ENCODE measurements at places on chromosomes 1 and 21. TPM values are rescaled to one million over a fixed set of nuclear protein-coding genes. Genes with fewer than 3 reads are reported as not detected.

GRCh38 chr21:28252928-28253327 is 739.7 kb downstream of the LTN1 start:
- DNase-seq = no peak

GRCh38 chr1:224711876-224712275 is 95.8 kb downstream of the CNIH3 start:
- no peak for DNase-seq

DNA sequence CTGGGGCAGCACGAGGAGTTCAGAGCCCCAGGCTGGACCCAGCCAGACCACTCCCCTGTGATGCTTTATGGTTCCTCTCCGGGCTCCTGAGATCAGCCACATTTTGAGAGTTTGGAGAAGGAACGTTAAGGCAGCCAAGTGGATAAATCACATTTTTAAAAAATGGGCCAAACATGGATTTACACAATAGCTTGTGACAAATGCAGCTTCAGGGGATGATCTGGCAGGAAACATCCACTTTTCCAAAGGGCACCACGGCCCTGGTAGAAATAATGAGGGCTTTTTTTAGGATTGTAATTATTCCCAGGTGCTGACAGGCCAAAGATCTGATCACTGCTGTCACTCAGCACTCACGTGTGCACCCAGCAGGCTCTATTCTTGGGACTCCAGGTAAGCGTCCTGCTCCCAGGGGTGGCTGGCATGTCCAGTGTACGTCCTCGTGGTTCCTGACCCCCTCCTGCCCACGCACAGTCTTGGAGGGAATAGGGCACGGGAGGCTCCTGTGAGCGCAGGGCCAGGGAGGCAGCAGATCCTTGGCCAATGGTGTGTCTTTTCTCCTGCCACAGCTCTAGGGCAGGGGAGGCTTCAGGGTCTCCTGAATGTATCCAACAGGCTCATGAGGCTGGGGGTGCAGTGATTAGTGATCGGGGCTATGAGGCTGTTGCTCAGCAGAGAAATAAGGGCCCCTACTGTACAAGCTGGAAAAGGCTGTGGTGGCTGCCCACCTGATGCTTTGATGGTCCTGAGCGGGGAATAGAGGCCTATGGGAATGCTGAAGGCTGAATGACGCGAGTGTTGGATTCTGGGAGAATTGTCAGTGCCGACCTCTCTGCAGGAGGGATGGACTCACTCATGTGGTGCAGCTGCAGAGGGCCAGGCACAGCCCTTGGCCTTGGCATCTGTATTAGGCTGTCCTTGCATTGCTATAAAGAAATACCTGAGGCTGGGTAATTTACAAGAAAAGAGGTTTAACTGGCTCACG is 415.7 kb downstream of the PTPRU start:
- no peak for DNase-seq

- no peak for DNase-seq
Measured at GRCh38 chr1:116476321-116476720, 94.5 kb downstream of the CD58 start.

DNA sequence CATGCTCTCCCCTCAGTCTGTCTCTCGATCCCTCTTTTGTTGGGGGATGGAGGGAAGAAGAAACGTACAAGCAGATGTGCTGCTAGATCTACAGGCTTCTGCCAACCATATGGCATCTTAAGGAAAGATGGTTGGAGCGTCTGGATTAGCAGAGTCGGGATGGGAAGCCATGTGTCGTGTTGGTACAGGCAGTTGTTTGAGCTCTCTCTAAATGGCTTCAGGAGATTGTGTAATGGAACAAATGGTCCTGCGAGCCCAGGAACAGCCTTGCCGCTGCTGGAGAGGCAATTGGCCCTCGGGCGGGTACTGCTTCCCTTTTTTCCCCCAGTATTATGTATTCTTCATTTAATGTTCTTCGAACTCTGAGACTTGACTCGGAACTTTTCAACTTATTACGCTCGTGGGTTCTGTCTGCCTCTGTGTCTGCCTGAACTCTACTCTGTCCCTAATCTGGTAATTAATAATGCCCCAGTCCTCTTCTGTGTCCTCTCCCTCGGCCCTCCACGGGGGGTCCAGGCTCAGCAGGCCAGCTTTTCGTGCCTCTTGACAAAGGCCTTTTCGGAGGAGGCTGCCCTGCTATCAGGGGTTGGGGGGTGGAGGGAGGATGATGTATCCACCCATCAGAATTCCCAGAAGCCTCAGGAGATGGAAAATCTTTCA is 215.3 kb downstream of the SDCCAG8 start:
- DNase-seq = no peak

DNA sequence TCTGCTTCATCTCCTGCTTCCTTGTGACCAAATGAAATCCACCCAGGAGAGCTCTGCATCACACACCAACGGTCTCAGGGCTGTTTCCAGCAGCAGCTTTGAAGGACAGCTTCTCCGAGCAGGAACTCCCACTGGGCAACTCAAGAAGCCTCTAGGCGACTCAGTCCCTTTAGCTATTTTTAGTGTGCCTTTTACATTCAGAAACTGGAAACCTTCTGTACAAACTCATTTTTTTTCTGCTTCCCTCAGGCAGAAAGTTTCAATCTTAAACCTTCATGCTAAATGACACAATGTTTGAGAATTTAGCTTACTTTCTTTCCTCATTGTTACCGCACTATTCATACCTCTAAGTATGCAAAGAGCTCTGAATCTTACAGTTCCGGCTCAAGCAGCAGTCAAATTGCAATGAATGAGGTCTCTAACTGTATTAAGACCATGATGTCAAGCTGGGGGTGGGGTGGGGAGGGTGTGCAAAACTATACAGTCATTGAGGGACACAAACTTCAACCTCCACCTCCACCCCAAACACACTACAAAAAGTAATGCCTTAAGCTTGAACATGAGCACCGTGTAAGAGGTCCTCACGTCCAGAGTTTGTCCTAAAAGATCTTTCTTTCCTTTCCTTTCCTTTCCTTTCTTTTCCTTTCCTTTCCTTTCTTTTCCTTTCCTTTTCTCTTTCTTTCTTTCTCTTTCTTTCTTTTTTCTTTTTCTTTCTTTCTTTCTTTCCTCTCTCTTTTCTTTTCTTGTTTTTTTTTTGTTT is 16.4 kb upstream of the TARBP1 start:
- no peak for DNase-seq

DNA sequence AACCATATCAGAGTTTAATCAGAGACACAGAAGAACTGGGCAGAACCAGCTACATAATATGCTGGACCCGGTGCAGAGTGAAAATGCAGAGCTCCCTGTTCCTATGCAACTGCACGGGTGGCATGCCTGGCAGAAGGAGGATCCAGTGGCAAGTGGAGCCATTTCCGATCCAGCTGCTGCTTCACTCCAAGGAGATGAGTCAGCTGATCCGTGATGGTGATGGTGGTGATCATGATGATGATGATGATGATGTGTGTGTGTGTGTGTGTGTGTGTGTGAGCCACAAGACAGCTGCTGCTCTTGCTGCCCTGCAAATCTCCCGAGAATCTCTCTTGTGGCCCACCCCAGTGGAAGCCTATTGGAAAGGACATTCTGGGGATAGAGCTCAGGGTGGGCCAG is 133.0 kb downstream of the URB2 start:
- no peak for DNase-seq

DNA sequence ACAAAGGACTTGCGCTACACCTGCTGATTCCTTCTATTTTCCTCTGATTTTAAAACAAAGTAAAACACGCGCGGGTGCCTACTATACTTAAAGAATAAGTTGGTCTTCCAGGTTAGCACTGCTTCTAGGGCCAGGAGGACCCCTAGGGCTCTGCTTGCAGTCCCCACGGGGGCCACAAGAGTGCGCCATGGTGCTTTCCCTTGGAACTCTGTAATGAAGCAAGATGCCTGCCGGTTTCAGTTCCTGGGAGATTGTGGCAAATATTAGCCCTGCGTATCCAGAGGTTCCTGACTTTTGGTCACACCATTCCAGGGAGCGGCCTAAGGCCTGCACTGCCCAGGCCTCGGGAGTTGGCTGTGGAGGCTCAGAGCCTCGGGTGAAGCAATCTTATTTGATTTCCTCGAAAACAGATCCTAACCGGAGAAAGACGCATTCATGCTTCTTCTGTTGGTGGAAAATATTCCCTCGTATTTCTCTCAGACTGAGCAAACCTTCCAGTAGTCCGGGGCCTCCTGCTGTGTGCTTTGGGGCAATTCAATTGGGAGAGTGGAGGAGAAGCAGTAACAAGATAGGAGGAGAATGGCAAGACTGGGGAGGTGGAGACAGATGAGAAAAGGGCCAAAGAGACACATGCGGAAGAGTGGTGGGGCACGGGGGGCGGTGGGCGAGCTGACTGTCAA is 25.3 kb downstream of the ADAM30 start:
- DNase-seq = peak; percentile 87

GRCh38 chr1:85060038-85060437 is 11.7 kb upstream of the MCOLN3 start:
- no peak for DNase-seq

DNA sequence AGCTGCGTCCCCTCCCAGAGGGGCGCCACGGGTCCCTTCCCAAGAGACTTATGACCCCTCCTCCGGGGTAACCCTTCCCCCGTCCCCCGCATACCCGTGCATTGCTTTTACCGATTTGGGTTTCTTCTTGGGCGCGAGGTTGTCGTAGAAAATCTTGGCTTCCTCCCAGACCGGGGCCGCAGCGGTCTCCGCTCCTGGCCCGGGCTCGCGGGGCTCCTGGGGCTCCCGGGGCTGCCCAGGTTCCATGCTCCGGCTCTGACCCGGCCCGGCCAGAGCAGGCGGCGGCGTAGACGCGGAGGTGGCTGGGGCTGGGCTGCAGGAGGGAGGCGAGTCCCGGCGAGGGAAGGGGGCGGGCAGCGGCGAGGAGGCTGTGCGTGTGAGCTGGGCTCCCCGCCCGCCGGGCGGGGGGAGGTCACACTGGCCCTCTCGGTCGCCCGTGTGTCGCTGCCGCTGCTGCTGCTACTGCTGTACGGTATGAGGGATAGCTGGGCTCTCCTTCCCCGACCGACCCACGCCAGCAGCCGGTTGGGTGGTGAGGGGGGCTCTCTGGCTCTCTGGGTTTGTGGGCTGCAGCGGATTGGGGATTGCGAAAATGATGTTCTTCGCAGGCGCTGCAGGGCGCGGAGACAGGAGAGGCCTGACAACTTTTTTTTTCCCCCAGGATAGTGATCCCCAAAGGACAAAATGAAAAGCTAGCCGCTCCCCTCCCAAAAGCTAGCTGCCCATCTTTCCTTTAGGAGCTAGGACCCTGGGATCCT is at the start of gene NT5C1A:
NT5C1A (minus strand) TSS at position 315 of the 758 bp plus-strand sequence; CDS start at position 246, 69 bp downstream.
- peak; percentile 57 for DNase-seq

DNA sequence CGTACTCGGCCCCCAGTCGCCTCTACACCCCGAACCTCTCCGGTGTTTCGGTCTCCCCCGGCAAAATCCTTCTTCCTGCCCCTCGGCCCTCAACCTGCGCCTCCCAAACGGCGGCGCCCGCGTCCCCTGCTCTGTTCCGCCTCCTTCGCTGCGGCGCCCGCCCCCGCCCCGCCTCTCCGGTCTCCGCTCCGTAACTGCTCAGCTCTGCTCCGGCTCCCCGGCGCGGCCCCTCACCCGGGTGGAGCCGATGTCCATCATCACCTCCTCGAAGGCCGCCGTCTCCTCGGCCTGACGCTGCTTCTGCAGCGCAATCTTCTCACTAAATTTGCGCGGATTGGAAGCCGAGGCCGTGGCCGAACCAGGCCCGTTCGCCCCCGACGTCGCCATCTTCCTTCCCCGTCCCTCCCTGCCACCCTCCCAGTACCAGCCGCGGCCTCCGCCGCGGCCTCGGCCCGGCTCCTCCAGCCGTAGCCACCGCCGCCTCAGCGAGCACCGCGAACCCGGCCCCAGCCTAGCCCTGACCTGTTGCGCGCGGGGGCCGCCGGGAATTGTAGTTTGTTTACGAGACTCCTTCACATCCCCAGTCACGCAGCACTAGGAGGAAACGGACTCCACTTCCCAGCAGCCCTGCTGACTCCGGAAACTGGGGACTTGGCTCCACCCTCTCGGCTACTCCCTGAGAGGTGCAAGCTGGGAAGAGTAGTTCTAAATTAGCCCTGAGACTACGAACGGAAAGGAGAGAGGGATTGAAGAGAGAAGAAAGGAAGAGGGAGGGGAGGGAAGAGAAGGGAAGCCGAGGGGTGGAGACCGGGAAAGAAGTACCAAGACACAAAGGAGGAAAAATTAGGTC is at the start of gene CRTC2:
CRTC2 (minus strand) TSS at position 502 of the 850 bp plus-strand sequence; CDS start at position 387, 115 bp downstream.
- peak; percentile 94 for DNase-seq

DNA sequence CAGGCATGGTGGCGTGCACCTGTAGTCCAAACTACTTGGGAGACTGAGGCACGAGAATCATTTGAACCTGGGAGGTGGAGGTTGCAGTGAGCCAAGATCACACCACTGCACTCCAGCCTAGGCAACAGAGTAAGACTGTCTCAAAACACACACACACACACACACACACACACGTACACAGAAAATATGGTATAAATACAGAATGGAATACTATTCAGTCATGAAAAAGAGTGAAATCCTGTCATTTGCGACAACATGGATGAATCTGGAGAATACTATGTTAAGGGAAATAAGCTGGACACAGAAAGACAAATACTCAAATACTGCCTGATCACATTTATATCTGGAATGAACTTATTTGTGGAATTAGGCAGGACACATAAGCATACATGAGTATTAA is 18.4 kb downstream of the FOXD2 start:
- DNase-seq = no peak

DNA sequence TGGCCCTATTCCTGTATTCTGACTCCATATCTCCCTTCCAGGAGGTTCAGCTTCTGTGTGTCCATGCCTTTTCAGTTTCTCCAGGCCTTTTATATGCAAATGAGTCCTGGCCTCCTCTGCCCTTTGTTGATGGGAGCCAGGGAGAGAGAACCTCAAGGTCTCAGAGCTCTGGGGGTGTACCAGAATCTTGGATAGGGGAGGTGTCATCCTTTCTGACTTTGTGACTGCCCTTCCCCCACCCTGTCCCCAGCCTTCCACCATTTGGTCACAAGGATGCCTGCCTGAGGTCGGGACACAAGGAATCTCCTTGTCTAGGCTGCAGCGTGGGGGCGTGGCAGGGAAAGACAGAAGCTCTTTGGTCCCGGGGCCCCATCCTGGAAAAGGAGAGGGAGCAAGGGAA is 18.6 kb downstream of the LURAP1 start:
- no peak for DNase-seq

The HS2ST1 gene
- total RNA-seq = 18.6 TPM

The OLIG2 gene
- not detected for total RNA-seq

The NTPCR gene
- total RNA-seq = 27.1 TPM

The CD1B gene
- total RNA-seq = not detected

The NUP210L gene
- total RNA-seq = 0.11 TPM

The PADI1 gene
- not detected for total RNA-seq

The CRYBG2 gene
- 10.3 TPM for total RNA-seq

The OR6N2 gene
- total RNA-seq = not detected

The NOS1AP gene
- not detected for total RNA-seq

The CELSR2 gene
- 6.3 TPM for total RNA-seq

All from activated naive CD8-positive, alpha-beta T cell treated with anti-CD3 and anti-CD28 coated beads, Interleukin-2, amount 10 ng/mL, durations not matched to agents 7 days and 5 days (primary cell).